ENCODE measurements at places on chromosomes 1 and 21.

DNA sequence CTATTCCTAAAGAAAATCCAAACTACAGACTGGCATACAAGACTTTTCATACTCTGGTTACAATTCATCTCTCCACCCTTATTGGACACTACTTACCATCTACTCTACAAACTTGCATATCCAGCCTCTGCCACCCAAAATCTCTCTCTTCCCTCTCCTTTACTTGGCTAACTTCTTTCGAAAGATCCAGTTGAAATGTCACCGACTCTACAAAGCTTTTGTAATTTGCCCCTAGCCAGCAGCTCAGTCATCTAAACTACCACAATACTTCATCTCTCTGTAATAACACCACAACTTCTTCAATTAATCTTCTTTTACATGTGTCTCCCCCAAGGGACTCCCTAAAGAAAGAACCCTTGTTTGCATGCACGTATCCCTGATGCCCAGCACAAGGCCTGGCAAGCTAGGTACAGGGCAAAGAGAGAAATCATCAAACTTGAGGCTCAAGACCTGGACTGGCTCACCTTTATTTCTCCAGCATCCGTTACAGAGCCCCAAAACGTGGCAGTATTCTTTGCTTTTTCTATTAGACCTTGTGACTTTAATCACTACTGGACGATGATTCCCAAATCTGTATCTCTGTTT is 2.7 kb downstream of the ZBTB21 start:
- no peaks in the 10 kb centered on the region for H3K36me3 ChIP-seq
- H3K27ac ChIP-seq = no peak overlapping the region
- H3K4me3 ChIP-seq = no peak overlapping the region
- no peak for DNase-seq
- peaks cover 13% of the 10 kb centered on the region for H3K4me1 ChIP-seq
- no peaks in the 10 kb centered on the region for H3K27me3 ChIP-seq

DNA sequence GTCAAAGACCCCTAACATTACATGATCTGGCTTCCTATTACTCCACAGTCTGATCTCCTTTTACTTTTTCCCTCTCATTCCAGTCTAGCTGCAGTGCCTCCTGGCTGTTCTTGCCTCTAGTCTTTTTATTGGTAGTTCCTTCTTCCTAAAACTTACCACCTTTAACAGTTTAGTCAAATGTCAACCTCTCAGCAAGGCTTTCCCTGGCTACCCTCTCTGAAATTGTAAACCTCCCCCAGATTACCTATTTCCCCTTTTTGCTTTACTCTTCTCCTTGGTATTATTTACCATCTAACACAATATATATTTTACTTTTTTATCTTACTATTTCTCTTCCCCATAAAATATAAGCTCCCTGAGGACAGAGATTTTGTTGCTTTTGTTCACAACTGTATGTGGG is 129.6 kb downstream of the CLEC20A start:
- no peak overlapping the region for H3K4me3 ChIP-seq
- no peaks in the 10 kb centered on the region for H3K4me1 ChIP-seq
- no peaks in the 10 kb centered on the region for H3K27me3 ChIP-seq
- no peak for DNase-seq

GRCh38 chr1:105072446-105072845 is 1322.7 kb downstream of the AMY1C start:
- H3K27me3 ChIP-seq = no peaks in the 10 kb centered on the region
- H3K4me3 ChIP-seq = no peak overlapping the region
- no peak for DNase-seq
- H3K4me1 ChIP-seq = no peaks in the 10 kb centered on the region
- no peak overlapping the region for H3K27ac ChIP-seq

- no peak for DNase-seq
- no peak overlapping the region for H3K27ac ChIP-seq
- no peaks in the 10 kb centered on the region for H3K27me3 ChIP-seq
- H3K4me1 ChIP-seq = no peaks in the 10 kb centered on the region
Measured at GRCh38 chr1:35660581-35661473, 19.5 kb upstream of the PSMB2 start.

DNA sequence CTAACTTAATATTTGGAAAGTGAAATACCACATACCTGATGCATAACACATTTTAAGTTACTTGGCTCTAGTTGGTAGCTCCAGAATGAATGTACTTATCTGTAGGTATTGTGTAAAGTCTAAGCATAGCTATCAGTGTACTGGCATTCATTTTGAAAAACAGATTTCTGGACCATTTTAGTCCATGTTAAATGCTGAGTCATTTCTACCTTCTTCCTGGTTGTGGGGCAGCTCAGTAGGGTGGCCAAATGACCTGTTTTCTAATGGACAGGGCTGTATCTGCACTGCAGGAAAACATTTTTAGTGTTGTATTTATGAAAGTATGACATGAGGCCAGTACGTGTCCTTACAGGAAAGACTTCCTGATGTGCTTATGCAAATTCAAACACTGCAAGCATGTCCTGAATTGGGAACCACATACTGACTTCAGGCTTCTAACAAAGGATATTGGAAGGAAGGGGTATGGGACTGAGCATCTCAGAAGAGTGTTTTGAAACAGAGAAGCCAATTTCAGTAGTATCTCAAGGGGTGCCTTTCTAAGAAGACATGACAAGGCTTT is 300.3 kb upstream of the B3GALT2 start:
- H3K4me1 ChIP-seq = no peaks in the 10 kb centered on the region
- no peak for DNase-seq
- H3K36me3 ChIP-seq = no peaks in the 10 kb centered on the region
- H3K27ac ChIP-seq = no peak overlapping the region

- no peaks in the 10 kb centered on the region for H3K4me1 ChIP-seq
- H3K27ac ChIP-seq = no peak overlapping the region
Measured at GRCh38 chr21:34524646-34525601, 12.9 kb upstream of the KCNE1 start.

- no peaks in the 10 kb centered on the region for H3K36me3 ChIP-seq
- no peak for DNase-seq
- H3K27me3 ChIP-seq = peaks cover 4% of the 10 kb centered on the region
- H3K4me1 ChIP-seq = no peaks in the 10 kb centered on the region
- H3K4me3 ChIP-seq = no peak overlapping the region
Measured at GRCh38 chr1:94081566-94082344, 39.2 kb downstream of the ABCA4 start.

DNA sequence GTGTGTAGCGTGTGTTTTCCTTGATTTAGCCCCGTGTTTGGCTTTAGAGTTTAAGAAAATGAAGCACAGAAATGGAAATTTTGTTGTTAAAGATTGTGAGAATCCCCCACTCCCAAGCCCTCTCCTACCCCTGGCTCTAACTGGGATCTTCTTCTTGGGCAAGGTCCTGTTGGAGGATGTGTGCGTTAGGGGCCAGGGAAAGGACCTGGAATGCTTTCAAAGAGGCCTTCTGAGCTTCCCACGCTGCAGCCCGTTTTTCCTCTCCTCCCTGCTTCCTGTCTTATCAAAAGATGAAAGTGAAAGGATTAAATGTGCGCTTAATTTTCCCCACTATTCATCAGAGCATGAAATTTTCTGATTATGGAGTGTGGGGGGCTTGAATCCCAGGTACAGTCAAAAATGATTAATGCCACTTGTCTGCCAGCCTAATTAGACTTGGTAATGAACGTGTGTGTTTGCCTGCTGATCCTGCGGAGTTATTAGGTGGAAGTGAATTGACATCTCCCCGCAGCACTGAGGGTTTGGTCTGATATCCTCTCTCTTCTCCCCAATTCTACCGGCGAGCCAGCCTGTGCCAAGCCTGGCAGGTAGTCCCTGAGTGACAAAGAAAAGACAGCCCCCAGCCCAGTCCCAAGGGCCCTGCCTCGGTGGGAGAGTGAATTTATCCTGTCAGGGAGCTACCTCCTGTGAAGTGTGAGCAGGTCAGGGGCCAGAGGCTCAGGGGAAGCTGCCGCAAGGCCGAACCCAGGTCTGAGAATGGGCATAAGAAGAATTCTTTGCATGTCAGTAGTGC is 4.9 kb downstream of the RASSF5 start:
- H3K4me1 ChIP-seq = peaks cover 12% of the 10 kb centered on the region
- DNase-seq = no peak
- H3K27ac ChIP-seq = no peak overlapping the region
- peaks cover 17% of the 10 kb centered on the region for H3K27me3 ChIP-seq
- H3K36me3 ChIP-seq = no peaks in the 10 kb centered on the region

GRCh38 chr1:2290171-2290578 is 62.1 kb downstream of the SKI start:
- H3K36me3 ChIP-seq = no peaks in the 10 kb centered on the region
- H3K27ac ChIP-seq = peak overlapping the region; percentile 67
- no peak for DNase-seq

GRCh38 chr1:92118826-92119225 is 38.7 kb downstream of the BTBD8 start:
- no peaks in the 10 kb centered on the region for H3K36me3 ChIP-seq
- no peak overlapping the region for H3K27ac ChIP-seq
- H3K27me3 ChIP-seq = no peaks in the 10 kb centered on the region
- H3K4me1 ChIP-seq = no peaks in the 10 kb centered on the region

DNA sequence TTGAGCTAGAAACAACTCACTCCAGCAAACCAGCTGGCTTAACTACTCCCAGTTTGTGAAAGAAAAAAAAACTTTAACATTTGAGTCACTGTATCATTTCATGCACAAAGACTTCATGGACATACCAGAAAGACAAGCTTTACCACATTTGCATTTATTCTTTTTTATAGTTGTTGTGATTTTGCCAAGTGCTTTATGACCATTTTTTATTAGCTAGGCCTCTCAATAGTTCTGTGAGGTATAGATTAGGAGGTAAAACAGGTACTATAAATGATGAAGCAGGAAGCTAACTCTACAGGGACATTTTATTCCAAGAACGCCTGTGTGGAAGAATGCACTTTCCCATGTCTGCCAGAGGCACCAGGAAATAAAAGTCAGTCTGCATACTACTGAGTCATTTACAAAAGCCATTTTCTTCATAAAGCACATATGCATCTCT is 8.2 kb upstream of the DENND1B start:
- no peak overlapping the region for H3K4me3 ChIP-seq
- peaks cover 6% of the 10 kb centered on the region for H3K4me1 ChIP-seq
- H3K27me3 ChIP-seq = no peaks in the 10 kb centered on the region
- no peaks in the 10 kb centered on the region for H3K36me3 ChIP-seq
- no peak for DNase-seq
- no peak overlapping the region for H3K27ac ChIP-seq

DNA sequence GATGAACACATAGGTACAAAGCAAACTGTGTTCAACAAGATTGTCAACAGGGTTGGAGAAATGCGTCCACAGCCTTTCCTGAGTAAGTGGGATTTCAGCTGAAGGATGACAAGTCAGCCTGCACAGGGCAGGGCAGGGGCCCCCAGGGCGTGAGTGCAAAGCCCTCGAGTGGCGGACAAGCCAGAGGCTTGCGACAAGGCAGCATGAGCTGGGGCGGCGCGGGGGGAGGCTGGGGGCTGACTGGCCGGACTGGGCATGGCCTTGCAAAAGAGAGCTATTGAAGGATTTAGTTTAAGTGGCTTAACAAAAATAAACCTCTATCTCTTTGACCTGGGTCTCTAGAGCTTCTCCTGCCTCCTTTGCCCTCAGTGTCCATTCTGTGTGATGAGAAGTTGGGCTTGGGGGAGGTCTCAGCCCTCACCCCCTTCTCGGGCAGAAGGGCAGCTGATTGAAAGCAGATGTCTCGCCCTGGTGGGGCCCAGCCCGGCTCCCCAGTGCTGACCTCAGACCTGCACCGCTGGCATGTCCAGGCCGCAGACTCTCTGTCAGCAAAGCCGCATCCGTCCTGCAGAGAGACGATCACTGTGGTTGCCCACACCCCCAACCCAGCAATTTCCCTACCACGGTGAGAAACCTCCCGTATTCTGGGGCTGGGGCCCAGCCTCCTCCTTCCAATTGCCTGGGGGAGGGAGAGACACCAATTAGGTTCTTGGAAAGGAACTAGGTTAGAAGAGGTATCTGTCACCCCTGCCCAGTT is 24.3 kb upstream of the EPS8L3 start:
- H3K4me1 ChIP-seq = peaks cover 48% of the 10 kb centered on the region
- H3K4me3 ChIP-seq = no peak overlapping the region
- no peak overlapping the region for H3K27ac ChIP-seq
- H3K36me3 ChIP-seq = no peaks in the 10 kb centered on the region
- DNase-seq = peak; percentile 23

DNA sequence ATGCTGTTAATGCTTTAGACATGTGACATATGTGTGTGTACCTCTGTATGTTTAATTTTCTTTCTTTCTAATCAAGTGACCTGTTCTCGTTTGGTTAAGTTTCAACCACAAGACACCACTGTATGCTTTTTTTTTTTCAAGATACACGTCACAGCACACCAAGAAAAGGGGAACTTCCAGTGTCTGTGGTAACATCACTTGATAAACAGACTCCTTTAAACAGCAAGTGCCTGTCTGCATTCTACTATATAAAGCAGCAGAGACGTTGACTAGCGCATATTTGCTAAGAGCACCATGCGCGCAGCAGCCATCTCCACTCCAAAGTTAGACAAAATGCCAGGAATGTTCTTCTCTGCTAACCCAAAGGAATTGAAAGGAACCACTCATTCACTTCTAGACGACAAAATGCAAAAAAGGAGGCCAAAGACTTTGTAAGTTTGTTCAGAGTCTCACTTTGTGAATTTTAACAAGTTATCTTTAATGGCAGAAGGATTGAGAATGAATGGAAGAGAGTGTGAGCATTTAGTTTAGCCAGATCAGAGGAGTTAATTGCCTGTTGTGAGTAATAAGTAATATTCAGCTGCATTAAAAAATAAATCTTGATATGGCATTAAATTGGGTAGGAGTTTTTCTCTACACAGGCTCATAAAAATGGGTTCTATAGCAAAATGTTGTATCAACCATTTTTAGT is at the start of gene RGS1:
Gene RGS1 (plus strand): TSS at position 275 of the 691 bp plus-strand sequence. CDS start 20 bp downstream, at position 295.
- H3K4me1 ChIP-seq = peaks cover 54% of the 10 kb centered on the region
- peak within 1 kb of the TSS; percentile 73 for H3K27ac ChIP-seq
- H3K27me3 ChIP-seq = no peaks in the 10 kb centered on the region

- no peak for DNase-seq
- H3K36me3 ChIP-seq = no peaks in the 10 kb centered on the region
- H3K27me3 ChIP-seq = no peaks in the 10 kb centered on the region
- no peak overlapping the region for H3K4me3 ChIP-seq
- H3K27ac ChIP-seq = no peak overlapping the region
Measured at GRCh38 chr1:224745394-224745793, 129.3 kb downstream of the CNIH3 start.

- no peaks in the 10 kb centered on the region for H3K36me3 ChIP-seq
- H3K4me1 ChIP-seq = peaks cover 24% of the 10 kb centered on the region
- no peak overlapping the region for H3K27ac ChIP-seq
- DNase-seq = no peak
- H3K4me3 ChIP-seq = no peak overlapping the region
- no peaks in the 10 kb centered on the region for H3K27me3 ChIP-seq
Measured at GRCh38 chr1:54471588-54471987, 65.4 kb upstream of the SSBP3 start.

- no peak overlapping the region for H3K27ac ChIP-seq
- no peak overlapping the region for H3K4me3 ChIP-seq
- no peaks in the 10 kb centered on the region for H3K36me3 ChIP-seq
- H3K27me3 ChIP-seq = no peaks in the 10 kb centered on the region
- no peaks in the 10 kb centered on the region for H3K4me1 ChIP-seq
Measured at GRCh38 chr1:237867380-237867888, 23.3 kb downstream of the ZP4 start.

DNA sequence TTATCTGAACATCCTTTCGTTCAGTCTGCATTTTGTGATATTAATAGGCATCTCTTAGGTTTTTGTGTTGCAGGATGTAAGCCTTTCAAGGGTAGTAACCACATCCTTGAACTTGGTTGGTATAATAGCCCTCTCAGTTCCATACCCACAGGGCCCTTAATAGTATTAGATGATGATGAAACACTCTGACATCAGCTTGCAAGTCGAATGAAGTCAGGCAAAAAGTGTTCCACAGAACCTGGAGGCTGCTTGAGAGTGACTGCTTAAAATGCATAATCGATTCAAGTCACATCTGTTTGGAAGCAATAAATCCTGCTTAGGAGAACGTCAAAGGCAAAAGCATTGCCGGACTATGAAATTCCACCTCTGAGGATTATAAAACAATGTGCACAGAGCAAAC is 415.6 kb upstream of the KAZN start:
- no peaks in the 10 kb centered on the region for H3K36me3 ChIP-seq
- no peaks in the 10 kb centered on the region for H3K4me1 ChIP-seq
- no peak for DNase-seq
- H3K27ac ChIP-seq = no peak overlapping the region
- H3K4me3 ChIP-seq = no peak overlapping the region
- H3K27me3 ChIP-seq = peaks cover 4% of the 10 kb centered on the region

All from CD8-positive, alpha-beta memory T cell (primary cell).